T-helper 2 cell (primary cell): ENCODE measurements at places on chromosomes 16 and 17.

DNA sequence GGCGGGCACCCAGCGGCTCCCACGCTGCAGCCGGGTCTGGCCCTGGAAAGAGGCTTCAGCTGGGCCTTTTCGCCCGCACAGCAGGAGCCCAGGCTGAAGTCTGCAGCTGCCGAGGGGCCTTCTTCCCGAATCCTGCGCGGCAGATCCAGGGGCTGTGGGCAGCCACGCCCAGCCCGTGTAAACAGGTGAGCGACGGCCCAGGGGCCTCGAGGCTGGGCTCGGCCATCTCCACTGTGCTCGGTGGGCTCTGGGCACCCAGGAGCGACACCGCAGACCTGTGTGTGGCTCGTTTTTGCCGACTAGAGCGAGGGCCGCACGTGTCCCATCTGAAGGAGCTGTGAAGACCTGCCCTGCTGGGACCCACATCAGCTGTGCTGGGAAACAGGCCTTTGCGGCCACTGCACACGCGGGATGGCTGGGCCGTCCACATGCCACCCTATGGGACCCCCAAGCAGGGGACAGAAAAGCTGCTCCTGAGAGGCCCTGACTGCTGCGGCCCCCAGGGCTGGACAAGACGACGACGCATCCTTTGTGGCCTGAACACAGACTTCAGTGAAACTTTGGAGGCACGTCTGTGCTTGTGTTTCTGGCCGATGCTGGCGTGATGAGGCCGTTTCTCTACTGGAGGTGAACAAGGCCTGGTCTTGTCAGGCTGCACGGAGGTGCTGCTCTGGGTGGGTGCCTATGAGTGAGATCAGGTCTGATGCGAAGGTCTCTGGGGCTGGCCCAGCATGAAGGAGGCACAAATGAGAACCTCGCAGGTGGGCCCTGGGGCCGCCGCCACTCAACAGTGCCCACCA, 5.2 kb upstream of the APRT start:
- DNase-seq, result no peak

GRCh38 chr17:42979511-42980273, at the start of gene PTGES3L:
Gene PTGES3L (minus strand): TSS chr17:42980080. CDS start chr17:42980053, 27 bp downstream.
- DNase-seq, result peak; percentile 5

DNA sequence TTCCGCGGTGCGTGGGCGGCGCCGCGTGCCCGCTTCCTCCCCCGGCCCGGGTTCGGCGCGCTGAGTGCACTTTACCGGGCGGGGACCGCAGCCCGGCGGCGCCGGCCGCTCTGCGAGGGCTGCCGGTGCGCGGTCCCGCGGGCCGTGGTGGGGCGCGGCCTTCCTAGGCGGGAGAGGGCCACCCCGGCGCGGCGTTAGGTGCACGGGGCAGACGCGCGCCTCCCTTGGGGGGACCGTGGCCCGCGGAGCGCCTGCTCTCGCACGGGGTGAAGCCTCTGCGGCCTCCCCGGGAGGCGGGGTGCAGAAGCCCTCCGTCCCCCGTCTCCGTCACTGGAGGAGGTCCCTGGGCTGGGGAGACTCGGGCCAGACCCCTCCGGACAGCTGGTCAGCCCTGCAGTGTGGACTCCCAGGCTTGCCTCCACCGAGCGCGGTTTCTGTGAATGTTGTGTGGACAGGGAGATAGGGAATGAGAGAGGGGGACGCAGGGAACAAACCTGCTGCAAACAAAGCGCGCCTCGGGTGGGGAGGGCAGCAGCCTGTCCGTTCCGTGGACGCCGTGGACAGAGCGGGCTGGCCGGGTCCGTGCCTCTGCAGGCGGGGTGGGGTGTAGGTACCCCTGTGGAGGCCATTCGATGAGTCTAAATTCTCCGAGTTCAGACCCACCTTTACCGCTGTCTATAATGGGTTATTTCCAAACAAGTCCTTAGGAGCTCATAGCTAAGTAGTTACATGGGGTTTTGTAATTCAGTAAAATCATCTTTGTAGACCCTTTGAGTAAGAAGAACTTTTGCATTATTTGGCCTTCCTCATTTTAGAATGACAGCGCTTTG, 721 bp downstream of the TBCD start:
- no peak for DNase-seq

- no peak for DNase-seq
Observed at GRCh38 chr16:50422926-50423325, 54.1 kb upstream of the BRD7 start.

GRCh38 chr16:85808926-85809325, 9.4 kb downstream of the COX4I1 start:
- DNase-seq, result no peak

DNA sequence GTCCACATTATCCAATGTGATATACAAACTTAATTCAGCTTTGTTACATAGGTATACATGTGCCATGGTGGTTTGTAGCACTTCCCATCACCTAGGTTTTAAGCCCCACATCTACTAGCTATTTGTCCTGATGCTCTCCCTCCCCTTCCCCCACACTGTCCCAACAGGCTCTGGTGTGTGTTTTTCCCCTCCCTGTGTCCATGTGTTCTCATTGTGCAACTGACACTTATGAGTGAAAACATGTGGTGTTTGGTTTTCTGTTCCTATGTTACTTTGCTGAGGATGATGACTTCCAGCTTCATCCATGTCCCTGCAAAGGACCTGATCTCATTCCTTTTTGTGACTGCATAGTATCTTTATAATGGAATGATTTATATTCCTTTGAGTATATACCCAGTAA, 196.7 kb downstream of the CDH11 start:
- no peak for DNase-seq

DNA sequence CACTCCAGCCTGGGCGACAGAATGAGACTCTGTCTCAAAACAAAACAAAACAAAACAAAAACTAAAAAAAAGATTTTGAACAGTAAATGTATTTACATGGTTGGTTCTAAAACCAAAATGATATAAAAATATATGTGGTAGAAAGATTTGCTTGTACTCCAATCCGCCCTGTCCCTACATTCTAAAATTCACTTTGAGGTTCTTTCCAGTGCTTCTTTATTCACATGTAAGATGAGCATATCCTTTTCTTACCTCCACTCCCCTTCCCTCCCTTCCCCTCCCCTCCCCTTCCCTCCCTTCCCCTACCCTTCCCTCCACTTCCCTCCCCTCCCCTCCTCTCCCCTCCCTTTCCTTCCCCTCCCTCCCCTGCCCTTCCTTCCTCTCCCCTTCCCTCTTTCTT, 34.4 kb downstream of the RAP1GAP2 start:
- DNase-seq, result no peak

DNA sequence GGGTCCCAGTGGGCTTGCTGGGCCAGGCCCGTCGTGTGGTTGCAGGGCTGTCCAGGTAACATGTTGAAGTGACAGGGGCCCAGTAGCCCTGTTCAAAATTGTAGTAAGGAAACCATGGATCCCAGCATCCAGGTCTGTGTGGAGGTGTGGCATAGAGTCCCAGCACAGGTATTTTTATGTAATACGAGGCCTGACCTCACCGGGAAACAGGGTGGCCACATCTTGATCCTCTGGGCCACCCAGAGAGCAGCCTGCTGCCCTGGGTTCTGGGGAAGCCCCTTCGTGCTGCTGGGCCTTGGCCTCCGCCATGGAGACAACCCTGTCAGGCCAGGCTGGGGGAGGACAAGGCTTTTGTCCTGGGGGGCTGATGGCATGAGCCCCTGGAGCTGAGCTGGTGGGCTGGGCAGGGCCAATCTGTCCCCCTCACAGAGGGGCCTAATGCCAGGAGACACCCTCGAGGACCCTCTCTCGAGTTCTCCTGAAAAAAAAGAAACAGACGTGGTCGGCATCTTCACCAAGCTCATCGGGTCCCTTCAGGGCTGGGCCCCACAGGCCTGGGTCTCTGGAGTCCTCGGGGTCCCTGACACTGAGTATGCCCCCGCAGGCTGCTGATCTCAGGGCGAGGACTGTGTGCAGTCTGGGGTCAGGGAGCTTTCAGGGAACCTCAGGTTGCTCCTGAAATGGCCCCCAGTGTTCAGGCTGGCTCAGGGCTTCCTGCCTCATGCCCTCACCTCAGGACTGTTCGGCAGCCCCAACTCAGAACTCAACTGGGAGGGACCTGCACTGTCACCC, 47.8 kb downstream of the TNFRSF13B start:
- DNase-seq, result no peak
